ENCODE measurements at places on chromosomes 1 and 21.

DNA sequence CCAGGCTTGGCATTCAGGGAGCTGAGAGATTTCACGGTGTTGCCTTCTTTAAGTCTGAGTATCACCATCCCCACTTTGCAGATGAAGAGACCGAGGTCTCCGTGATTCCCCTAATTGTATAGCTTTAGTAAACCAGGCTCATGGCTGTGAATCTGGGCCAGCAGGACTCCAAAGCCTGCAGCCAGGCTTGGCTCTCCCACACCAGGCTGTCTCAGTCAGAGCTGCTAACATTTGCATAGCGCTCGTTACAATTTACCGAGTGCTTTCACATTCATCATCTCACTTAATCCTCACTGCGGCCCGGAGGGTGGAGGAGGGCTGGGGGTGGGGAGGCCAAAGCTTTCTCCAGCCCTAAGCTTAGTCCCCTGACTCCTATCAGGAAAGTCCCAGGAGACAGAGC lies 11.7 kb downstream of the C1orf94 start:
- no peak for DNase-seq

DNA sequence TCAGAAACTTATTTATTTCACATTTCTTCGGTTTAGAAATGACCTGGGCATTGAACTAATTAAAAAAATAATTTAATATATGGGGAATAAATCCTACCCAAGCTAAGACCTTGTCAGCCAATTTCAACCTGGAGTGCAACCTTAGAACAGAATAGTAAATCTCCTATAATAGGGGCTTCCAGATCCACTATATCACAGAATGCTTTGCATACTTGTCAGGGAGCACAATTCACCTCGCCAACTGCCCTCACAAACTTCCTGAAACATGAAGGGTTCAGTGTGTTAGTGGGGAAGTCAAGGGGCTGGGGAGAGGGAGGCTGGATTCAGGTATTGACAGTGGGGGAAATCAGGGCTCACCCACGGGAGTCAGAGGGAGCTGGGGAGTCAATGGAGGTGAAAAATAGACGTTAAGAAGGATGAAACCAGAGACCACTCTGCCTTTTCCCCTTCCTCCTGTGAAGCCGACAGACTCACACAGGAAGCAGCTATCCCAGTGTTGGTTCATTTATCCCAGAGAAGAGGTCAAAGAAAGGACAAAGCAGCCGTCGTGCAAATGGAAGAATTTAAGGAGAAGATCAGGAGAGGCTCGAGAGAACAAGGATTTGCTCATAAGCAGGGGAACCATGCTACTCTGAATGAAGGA lies 453.3 kb downstream of the NUF2 start:
- no peak for DNase-seq

DNA sequence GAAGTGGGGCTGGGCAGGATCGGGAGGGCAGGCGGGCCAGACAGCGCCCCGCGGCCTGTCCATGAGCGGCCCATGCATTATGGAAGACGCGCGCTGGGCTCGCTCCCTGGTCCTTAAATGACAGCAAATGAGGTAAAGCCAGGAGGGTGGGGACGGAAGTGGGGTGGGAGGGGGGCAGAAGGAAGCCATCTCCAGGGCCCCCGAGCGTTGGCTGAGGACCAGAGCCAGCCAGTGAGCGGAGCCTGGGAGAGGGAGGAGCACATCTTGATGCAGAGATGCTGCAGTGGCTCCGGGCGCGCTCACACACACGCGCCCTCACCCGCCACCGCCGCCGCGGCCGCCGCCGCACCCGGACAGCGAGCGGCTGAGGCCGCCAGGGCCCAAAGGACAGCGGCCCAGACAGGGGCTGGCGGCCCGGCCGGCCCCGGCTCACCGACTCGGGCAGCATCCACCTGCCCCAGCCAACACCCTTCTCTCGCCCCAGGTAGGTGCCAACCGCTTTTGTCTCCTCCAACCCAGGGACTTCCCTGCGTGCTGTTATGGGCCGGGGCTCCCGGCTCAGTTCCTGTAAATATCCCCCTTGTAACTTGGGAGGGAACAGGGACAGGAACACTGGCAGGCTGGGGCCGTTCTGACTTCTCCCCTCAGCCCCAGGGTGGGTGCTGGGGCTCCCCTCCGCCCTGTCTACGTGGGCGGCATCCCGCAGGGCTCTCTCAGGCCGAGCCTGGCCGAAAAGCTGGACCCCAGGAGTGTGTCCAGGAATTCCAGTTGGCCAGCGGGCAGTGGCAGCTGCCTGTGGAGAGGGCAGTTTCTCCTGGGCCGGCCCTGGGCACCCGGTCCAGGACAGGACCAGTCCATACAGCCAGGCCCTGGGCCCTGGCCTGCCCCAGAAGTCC lies at the start of gene CNTN2:
TSS of gene CNTN2 (plus strand) at position 302 of the 896 bp plus-strand sequence. CDS start 9,974 bp downstream, outside the sequence.
- no peak for DNase-seq

GRCh38 chr21:36260802-36261201 lies 59.2 kb upstream of the MORC3 start:
- no peak for DNase-seq

DNA sequence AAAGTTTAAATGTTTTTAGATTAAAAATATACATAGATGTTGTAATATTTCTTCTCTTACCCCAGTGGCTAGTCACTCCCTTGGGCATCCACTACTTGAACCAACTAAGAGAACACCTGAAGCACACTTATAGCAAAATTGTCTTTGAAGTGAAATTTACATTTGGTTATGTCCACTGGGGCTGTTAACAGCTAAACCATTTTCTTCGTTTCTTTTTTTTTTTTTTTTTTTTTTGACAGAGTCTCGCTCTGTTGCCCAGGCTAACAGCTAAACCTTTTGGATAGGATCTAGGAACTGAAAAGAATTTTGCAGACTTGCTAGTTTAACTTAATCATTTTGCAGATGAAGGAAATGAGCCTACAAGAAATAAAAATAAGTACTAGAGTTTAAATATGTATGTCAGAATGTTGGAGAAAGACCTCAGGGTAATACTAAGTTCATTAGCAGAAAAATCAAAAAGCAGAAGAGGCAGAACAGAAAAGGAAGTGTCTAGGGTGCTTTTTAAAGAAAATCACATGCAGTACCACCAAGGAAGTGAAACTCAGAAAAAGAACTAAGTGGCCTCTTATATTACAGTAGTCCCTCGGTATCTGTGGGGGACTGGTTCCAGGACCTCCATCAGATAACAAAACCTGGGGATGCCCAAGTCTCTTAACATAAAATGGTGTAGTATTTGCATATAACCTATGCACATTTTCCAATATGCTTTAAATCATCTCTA lies 11.8 kb downstream of the DRAM2 start:
- no peak for DNase-seq

All from M059J (cell line).